ENCODE measurements at places on chromosomes 2 and 18. TPM values are rescaled to one million over a fixed set of nuclear protein-coding genes. Genes with fewer than 3 reads are reported as not detected.

- no peak for DNase-seq
Observed at GRCh38 chr18:60676815-60677214, 304.2 kb upstream of the MC4R start.

GRCh38 chr2:65379721-65380171 lies 52.7 kb downstream of the SPRED2 start:
- no peak for DNase-seq

DNA sequence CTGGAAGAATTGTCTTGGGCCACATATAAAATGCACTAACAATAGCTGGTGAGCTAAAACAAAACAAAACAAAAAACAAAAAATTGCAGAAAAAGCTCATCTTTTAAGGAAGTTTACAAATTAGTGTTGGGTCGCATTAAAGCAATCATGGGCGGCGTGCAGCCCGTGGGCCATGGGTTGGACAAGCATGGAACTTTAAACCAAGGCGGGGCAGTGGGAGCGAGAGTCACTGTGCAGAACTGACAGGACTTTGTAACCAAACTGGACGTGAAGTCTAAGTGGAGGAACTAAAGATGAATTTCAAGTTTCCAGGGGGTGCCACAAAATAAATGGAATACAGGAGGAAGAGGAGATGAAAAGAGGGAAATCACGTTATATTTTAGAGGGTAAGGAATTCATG lies 80.7 kb downstream of the PSMG2 start:
- DNase-seq = no peak

DNA sequence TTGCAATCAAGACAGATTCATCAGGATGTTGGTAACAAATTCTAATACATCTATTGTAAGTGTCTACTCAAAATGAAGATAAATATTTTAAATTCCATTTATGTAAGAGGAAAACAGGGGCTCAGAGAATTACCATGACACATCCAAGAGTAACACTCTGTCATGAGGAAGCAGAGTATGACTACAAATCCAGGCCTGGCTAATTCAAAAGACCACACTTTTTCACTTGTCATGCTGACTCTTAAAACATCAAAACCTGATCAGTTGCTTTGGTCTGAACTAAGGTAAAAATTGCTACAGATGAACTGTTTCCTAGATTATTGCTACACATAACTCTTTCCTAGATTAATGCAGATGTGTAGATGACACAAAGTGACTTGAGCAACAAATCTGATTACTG lies 880.6 kb downstream of the TSN start:
- DNase-seq = peak; percentile 66

GRCh38 chr18:58531236-58531635 lies 97.7 kb downstream of the ALPK2 start:
- DNase-seq = no peak

- peak; percentile 54 for DNase-seq
Observed at GRCh38 chr2:231646476-231646875, 53.8 kb downstream of the TEX44 start.

- DNase-seq = peak; percentile 28
Observed at GRCh38 chr2:182949572-182950189, 83.2 kb upstream of the FRZB start.

DNA sequence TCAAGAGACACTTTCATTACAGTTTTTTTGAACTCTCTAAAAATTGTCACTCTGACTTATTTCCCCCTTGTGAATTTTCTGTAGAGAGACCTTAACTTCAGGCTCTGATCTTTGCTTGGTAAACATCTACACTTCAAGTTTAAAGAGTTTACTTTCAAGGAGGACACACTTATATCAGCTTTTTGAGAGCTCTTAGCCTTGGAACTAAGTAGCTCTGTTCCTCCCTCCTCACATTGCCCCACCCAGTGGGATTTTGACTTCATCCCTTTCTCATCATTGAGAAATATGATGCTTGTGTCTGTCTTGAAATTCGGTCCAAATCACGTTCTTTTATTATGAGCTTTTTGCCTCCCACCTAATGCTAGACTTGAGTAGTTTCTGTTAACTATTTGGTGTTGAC lies 433.4 kb upstream of the MEIS1 start:
- no peak for DNase-seq

DNA sequence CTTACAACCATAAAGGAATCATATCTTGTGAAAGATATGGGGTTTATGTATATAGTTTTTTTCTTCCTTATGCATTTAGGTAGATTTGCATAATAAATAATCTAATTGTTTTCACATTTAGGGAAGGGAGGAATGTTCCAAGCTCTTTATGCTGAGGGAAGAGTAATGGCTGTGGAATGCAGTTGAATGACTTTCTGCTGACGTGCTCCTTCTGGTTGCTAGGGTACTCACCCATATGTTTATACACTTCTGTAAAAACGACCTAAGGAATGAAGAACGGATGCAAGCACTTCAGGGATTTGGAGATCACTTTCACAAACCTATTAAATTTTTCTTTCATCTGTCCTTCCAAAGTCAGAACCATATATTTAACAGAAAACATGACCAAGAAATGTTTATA lies 29.2 kb upstream of the PPP4R1 start:
- DNase-seq = peak; percentile 97

GRCh38 chr2:19068206-19068605 lies 290.2 kb downstream of the OSR1 start:
- DNase-seq = no peak

GRCh38 chr2:227325839-227326195 lies 766 bp downstream of the MFF start:
- peak; percentile 69 for DNase-seq

LOXHD1 gene
- not detected for polyA plus RNA-seq

NEU2 gene
- not detected for polyA plus RNA-seq

DSG3 gene
- polyA plus RNA-seq = not detected

Data from GM23248 (cell line).